ENCODE measurements at places on chromosomes 11 and 22.

GRCh38 chr22:39021552-39022250 lies 774 bp downstream of the APOBEC3D start:
- no peak for DNase-seq

GRCh38 chr11:111179184-111179910 lies 66.2 kb upstream of the POU2AF2 start:
- DNase-seq = no peak

DNA sequence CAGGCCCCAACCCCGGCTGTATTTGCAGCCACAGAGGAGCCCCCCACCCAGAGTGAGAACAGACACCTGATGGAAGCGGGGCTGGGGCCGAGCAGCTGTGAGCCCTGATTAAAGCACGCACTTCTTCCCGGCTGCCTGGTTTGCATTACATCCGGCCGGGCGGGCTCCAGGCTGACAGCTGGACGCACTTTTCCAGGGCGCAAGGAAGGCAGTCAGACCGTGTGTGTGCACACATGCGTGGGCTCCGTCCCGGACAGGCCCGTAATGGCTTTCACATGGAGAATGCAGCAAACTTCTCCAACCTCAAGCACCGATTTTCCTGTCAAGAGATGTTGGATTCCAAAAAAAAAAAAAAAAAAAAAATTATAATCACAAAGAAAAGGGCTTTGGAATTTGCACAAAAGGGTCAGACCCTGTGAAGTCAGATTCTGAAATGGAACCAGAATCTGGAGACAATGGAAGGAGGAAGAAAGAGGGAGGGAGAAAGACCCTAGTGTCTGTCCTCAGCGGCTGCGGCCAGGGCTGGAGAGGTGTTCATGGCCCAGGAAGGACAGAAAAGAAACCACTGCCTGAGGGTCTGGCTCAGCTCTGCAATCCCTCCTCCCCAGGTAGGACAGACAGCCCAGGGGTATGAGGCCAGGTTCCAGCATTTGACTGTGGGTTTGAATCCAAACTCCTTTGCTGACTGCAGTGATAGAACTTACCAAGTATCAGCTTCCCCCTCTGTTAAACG lies 365.5 kb downstream of the MN1 start:
- no peak for DNase-seq

- no peak for DNase-seq
Observed at GRCh38 chr11:33445761-33446161, 188.6 kb downstream of the HIPK3 start.

DNA sequence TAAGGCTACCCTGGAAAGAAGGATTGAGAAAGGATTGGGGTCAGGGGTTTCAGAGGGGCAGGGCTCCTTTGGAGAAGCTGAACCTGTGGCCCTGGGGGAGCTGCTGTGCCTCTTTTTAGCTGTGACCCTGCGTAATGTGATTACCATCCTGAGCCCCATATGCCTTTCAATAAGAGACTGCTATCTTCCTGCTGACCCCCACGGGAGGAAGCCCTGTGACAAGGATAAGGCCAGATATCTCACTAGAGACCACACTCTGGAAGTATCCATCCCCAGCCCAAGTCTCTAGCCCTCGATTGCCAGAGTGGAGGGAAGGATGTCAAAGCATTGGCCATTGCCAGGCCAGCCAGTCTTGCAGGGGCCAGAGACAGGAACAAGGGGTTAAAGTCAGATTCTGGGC lies 4.8 kb upstream of the SLC39A13 start:
- DNase-seq = no peak
